ENCODE measurements at places on chromosomes 6 and 20. TPM values are rescaled to one million over a fixed set of nuclear protein-coding genes. Genes with fewer than 3 reads are reported as not detected.

DNA sequence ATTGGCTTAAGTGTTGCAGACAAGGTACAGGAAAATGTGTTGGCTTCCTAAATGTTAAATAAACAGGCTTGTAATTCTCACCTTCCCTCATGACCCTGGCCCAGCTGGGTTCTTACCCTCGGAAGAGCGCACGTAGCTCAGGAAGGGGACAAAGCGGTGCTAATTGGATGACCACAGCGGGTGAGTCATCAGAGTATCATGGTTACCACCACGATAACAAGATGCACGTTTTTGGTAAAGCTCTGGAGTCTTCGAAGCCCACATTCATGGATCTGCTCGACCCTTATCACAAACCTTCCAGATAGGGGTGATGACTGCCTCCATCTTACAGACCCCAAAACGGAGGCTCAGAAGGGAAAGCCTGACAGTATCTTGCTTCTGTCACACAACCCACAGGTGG, 32.8 kb downstream of the APCDD1L start:
- no peak for DNase-seq

GRCh38 chr6:40848038-40848437, 191.0 kb downstream of the UNC5CL start:
- no peak for DNase-seq

DNA sequence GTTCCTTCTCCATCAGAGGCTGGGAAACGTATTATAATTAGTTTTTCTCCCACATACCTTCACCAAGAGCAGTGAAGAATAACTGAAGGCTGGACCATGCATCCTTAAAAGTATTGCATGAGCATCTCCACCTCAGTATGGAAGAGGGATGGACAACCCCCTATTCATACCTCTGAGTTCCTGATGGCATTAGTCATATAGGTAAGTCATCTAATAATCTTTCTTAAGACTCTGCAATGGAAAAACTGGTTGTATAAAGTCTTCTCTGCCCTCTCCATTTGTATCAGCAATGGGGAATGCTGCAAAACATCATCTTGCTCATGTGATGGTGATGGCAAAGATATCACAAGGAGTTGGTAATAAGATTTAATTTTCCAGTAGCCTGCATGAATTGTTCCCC, 24.5 kb downstream of the PGM3 start:
- DNase-seq: no peak

- no peak for DNase-seq
Observed at GRCh38 chr6:52937908-52938307, 28.4 kb upstream of the GSTA3 start.

GGTLC1 gene
- not detected for polyA plus RNA-seq

GLP1R gene
- not detected for polyA plus RNA-seq
